ENCODE measurements at places on chromosomes 5 and 9. TPM values are rescaled to one million over a fixed set of nuclear protein-coding genes. Genes with fewer than 3 reads are reported as not detected.

Gene FOXD4L4
- total RNA-seq, result not detected

Gene FRRS1L
- total RNA-seq, result not detected

Gene NNT
- total RNA-seq, result 42.8 TPM

- no peak for DNase-seq
Observed at GRCh38 chr5:138528208-138528607, 14.8 kb downstream of the ETF1 start.

GRCh38 chr5:13660072-13660471 lies 284.4 kb downstream of the DNAH5 start:
- peak; percentile 26 for DNase-seq

DNA sequence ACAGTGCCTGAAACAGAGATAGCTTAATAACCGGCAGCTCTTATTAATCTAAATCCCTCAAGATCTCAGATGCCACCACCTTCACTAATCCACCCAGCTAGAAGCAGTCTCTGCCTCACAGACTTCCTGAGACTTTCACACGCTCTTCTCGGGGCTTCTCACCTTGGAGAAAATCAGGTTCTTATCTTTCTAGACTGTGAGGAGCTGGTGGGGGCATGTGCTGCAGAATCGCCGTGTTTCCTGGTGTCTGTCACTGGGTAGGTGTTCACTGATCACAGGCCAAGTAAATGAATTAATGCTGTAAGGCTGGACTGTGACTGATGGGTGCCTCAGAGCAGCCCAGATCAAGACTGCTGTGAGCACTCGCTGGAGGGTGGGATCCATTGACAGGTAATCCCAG lies 101.7 kb downstream of the PSD2 start:
- DNase-seq, result no peak

DNA sequence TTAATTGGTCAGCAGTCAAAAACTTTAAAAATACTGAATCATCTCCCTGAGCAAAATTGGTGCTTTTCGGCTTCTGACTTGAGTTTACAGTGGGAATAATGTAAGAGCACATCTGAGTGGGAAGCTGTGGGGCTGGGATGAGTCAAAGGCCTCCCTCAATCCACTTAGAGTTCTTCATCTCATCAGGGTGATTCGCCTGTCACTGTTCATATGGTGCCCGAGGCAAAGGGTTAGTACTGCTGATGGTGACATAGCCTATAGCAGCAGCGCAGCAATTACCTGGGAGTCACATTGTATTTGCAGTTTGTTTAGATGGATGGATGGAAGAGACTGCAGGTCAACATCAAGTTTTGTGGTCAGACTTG lies 113.8 kb upstream of the ZNF608 start:
- no peak for DNase-seq

Gene F2RL2
- total RNA-seq, result 0.59 TPM

DNA sequence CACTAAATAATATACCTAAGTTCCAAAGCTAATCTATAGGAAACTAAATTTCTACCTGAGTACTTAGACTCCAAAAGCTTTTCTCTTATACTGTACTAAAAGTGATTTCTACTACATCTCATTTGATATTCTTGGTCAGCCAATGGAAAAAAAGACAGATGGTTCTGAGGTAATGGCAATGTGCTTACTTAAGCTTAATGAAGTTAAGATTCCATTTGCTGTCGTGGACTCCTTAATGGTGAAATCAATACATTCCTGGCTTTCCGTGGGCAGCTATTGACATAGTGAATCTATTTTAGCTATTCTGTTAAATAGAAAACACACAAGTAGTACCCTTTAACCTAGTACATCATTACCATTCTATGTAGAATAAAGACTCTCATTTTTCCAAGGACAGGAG lies 1825.6 kb upstream of the CDH9 start:
- DNase-seq, result no peak

DNA sequence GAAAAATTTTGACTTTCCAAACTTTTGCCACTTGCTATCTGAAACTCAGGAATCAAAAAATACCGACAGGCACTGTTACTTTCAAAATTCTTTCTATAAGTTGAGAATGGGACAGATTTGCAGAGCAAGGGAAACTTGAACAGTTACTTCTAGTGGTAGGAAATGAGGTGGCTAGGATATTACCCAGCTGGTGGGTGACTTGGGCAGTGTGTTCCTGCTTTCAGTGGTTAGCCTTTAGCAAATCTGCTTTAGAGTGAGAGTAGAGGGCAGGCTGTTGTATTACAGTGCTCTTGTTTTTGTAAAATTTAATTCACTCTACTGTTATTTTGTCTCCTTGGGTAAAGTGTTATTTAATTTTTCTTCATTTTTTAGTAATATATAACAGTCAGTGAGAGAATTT lies 40.2 kb upstream of the ROPN1L start:
- no peak for DNase-seq

DNA sequence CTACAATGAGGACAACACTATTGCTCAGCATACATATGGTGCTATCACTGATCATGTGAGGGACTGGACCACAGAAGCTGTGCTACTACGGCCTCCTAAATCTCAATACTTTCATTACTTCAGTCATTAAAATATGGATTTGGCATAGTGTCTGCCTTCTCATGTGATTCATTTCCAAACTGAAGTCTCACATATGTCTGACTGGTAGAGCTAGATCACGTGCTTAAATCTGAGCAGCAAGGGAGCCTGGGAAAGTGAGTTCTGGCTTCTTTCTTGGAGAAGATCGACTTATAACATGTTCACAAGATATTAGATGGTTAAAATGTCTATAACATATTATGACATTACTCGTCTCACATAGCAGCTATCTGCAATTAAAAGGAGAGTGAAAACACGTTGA lies 8.3 kb downstream of the KIF4B start:
- DNase-seq, result no peak

- no peak for DNase-seq
Observed at GRCh38 chr9:93595461-93595860, 19.1 kb downstream of the PHF2 start.

Gene PCDHGA12
- total RNA-seq, result not detected

DNA sequence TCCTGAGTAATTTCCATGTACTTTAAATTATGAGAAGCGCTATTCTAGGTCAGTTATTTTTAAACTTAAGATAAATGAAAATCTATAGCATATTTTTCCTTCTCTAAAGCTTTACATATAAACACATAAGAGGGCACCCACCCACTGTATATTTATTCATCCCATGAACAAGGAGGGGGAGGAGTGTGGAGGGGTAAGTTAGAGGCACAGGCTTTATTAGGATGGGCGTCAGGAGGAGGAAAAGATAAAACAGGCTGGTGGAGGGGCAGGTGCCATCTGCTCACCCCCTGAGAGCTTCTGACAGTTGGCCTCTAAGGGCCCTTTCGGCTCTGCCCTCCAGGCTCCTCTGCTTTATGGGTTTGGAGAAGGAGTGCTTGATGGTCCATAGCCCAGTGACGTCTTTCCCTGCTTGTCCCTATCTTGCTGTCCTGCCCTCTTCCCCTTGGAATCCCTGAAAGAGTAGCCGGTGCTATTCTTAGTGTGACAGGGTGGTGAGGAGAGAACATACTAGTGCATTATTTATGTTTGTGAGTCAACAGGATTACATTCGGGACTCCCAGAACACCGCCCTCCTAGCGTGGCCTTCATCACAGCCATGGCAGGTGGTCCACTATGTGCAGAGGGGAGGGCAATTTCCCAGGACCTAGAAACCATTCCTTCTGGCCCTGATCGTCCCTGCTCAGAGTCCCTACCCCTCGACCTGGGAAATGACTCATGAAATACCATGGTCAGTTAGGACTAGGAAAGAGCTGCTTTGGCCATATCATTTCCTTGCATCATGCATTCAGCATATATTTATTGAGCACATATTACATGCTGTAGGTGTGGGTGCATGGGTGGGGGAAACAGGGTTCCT lies 7.9 kb upstream of the SYNPO start:
- DNase-seq, result peak; percentile 74

DNA sequence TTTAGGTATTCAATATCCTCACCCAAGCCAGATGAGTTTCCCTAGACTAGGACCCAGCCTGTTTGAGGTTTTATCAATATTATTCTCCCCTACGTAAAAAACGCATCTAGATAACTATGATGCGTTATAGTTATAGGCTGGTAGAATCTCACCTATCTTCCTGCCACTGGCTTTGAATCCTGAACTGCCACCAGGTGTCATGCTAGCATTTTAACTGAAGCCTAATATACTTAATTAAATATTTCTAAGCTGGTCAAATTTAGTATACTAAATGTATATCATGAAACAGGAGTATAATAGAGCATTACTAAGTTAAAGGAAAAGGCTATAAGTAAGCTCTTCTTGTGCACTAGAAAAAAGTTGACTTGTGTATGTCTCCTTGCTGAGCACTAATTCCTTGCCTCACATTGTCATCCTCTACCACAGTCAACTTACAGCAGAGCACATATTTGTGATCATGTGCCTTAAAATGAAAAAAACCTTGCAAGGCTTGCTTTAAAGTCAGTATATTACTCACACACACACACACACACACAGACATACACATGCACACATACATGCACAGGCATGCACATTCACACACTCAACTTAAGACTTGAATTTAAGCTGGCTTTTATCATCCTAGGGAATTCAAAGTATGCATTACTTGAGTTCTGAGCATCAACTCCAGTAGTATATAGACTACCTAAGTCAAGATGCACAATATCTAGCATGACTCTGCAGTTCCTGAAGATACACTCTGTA lies 303.4 kb downstream of the ADGRV1 start:
- no peak for DNase-seq

Gene FGFR4
- total RNA-seq, result 9.1 TPM

- no peak for DNase-seq
Observed at GRCh38 chr9:123408313-123409262, 52.6 kb downstream of the CRB2 start.

- no peak for DNase-seq
Observed at GRCh38 chr5:121870489-121870888, 18.8 kb downstream of the FTMT start.

DNA sequence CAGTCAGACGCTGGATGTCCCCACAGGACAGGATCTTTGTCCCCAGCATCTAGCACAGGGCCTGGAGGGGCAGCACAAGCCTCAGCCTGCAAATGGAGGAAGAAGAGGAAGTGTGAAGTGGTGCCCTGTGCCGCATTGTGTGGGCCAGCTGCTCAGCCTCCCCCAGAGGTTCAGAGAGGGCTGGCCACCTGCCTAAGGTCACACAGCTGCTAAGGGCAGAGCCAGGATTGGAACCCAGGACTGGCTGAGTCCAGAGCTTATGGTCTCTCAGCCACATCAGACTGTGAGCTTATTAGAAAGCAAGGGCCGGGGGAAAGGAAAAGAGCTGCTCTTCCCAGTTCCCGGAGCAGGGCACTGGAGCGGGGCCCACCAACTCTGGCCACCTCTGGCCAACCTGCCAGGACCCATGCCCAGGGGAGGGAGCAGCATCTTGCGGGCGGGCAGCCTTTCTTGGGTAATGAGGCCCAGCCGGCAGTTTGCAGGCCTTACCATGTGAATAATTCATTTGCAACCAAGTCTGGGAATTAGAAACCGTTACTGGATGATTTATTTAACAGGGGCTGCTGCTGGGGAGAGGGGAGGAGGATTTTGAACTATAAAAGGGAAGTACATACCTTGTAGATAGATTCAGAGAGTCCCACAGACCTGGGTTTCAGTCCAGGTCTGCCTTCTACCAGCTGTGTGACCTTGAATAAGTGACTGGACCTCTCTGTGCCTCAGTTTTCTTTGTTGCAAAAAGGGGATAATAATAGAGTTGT lies 11.6 kb upstream of the CRB2 start:
- no peak for DNase-seq

- DNase-seq, result no peak
Observed at GRCh38 chr5:67300326-67300725, 103.7 kb upstream of the CD180 start.

DNA sequence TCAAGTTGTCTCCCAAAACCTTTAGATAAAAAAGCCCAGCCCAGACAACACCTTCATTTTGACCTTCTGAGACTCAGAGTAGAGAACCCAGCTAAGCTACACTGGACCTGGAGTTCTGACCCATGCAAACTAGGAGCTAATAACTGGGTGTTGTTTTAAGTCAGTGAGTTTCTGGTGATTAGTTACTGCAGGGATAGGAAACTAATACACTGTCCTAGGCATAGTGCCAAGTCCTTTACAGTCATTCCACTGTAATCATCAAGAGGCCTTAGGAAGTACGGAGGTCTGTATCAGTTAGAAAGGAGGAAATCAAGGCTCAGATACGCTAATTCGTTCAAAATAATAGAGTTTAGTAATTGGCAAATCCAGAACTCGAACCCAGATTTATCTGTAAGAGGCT lies 197.9 kb downstream of the KCTD16 start:
- no peak for DNase-seq

Gene NUTM2F
- not detected for total RNA-seq

Gene SOX30
- not detected for total RNA-seq

DNA sequence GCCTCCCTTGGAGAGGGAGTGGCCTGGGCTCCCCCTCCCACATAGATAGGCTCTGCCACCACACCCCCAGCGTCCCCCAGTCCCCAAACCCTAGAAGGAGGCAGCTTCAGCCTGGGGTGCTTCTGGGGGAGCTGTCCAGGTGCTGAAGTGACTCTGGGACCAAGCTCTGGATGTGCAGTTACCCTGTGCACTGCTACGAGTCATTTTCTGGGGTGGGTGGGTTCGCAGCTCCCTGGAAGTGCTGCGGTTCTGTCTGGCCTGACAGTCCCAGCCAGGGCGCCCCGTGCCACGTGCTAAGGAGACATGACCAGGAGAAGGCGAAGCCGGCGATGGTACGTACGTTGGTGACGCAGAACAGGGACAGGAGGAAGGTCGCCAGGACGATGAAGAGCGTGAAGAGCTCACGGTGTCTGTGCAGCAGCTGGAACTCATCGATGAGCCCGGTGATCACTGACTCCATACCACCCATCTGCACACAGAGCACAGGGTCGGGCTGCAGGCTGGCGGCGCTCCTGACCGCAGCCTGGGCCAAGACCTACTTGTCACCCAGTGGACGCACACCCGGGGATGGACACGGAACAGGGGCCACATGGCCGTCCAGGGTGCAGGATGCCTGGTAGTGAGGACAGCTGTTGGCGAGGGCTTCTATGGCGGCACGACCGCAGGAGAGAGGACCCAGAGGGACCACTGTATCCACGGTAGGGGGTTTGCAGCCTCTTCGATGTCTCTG lies 35.7 kb downstream of the SLC6A3 start:
- DNase-seq, result peak; percentile 27

Gene SHB
- 15.1 TPM for total RNA-seq

GRCh38 chr5:119930490-119930889 lies 301.1 kb downstream of the FAM170A start:
- no peak for DNase-seq

GRCh38 chr5:1519631-1520210 lies 4.0 kb downstream of the LPCAT1 start:
- no peak for DNase-seq

GRCh38 chr9:83649080-83649479 lies 26.1 kb downstream of the IDNK start:
- peak; percentile 30 for DNase-seq

- no peak for DNase-seq
Observed at GRCh38 chr9:13587571-13587970, 308.1 kb upstream of the MPDZ start.

Gene HK3
- total RNA-seq, result not detected

Gene HAVCR2
- not detected for total RNA-seq

DNA sequence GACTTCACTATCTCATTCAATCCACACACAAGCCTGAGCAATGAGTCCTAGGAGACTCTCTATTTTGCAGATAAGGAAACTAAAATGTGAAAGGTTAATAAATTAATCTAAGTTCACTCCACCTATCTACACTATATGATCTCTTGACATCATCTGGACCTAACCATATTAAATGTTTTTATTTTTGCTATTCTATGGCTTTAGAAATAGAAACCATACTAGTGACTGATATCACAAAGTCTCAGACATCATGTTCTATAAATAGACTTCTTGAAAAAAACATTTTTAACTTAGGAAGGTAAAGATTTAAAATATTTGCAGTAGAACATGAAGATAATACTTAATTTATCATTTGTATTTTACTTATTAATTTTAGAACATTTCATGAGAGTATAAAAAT lies 9.4 kb upstream of the ADGRV1 start:
- no peak for DNase-seq

Data from A172 (cell line).